Kidney tubule cell (primary cell): ENCODE measurements at places on chromosomes 1 and 21.
A peak's percentile ranks its signal among the peaks of the same experiment; 100 is the strongest.

DNA sequence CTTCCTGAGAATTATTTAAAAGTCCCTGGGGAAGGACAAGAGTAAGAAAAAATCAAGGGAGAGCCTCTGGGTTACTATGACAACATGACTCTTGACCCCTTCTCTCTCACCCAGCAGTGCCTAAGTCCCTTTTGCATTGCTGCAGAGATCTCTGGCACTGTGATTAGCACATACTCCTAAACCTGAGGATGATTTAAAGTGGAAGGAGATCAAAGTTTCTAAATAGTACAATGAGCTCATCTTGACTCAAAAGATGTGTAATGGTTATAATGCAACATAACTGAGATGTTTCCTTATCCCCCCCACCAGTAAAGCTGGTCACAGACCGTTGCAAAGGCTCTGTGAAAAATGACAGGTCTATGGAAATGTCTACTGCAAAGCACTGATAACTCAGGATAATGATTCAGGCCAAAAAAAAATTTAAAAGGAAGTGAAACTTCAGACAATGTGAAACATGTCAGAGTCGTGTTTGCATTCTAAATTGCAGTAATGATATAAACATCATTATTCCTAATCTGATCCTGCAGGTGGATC is 519.2 kb downstream of the KIF26B start:
- DNase-seq: peak; percentile 68

DNA sequence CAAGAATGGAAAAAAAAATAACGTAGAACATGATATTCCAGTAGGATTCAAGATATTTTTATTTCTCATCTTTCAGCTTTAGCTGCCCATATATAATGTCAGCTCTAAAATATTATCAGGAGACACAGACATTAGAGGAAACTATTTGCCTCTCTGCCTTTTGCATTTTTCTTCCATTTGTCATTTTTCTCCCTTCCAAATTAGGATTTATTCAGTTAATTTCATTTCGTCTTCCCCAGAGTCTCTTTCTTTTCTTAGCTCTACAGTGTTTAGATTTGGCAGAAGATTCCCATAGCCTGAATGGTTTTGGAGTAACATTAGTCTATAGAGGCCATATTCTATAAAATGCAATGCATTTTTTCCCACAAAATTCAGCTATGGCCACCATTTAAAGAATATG is 5.1 kb upstream of the ENAH start:
- no peak for DNase-seq

GRCh38 chr1:245715970-245716369 is 561.2 kb downstream of the KIF26B start:
- peak; percentile 97 for DNase-seq

- no peak for DNase-seq
Measured at GRCh38 chr1:61052395-61053225, 29.8 kb upstream of the NFIA start.

DNA sequence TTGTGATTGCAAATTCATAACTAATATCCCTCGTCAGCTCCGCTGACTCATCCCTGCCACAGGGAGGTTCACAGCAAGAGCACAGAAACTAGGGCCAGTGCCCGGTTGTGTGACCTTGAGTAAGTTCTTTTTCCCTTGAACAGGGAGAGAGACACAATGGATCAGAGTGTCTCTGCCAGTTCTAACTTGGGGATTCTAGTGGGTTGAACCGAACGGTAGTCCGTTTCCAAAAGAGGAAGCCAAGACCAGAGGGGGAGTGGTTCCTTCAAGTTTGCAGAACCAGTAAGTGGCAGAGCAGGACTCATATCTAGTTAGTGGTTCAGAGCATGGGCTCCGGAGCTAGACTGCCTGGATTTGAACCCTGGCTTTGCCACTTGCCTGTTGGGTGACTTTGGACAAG is 4.9 kb upstream of the SHISA4 start:
- DNase-seq: peak; percentile 35

GRCh38 chr1:208420696-208421095 is 176.5 kb upstream of the PLXNA2 start:
- no peak for DNase-seq

GRCh38 chr1:25037174-25038074 is 107.3 kb upstream of the RUNX3 start:
- peak; percentile 37 for DNase-seq

GRCh38 chr1:210978974-210979354 is 155.0 kb downstream of the KCNH1 start:
- DNase-seq: no peak

- DNase-seq: peak; percentile 53
Measured at GRCh38 chr1:178189814-178190213, 95.9 kb downstream of the RASAL2 start.

DNA sequence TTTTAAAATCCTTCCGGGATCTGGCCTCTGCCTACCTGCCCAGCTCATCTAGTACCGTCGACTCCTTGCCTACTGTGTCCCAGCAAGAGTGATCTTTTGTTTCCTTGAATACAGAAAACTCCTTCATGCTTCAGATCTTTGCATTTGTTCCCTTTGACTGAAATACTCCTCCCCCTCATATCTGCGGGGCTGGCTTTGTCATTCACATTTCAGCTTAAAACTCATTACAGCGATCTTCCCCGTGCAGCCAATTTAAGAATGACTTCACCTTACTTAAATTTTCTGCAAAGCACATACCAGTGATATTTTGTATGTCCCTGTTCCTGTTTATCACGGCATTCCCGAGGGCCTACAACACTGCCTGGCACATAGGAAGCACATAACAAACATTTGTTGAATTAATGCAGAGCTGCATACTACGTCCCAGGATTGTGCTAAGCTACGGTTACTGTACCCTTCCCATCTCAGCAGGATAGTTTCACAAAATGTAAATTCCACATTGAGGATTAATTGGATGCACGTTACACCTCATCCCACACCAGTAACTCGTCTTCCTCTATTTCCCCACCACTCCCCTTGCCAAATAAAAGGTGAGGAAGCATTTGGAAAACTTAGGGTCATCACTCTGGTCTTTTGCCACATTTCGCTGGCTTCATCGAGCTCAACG is 837 bp upstream of the DESI2 start:
- peak; percentile 29 for DNase-seq

GRCh38 chr1:225257081-225257480 is 170.8 kb downstream of the LBR start:
- DNase-seq: no peak

DNA sequence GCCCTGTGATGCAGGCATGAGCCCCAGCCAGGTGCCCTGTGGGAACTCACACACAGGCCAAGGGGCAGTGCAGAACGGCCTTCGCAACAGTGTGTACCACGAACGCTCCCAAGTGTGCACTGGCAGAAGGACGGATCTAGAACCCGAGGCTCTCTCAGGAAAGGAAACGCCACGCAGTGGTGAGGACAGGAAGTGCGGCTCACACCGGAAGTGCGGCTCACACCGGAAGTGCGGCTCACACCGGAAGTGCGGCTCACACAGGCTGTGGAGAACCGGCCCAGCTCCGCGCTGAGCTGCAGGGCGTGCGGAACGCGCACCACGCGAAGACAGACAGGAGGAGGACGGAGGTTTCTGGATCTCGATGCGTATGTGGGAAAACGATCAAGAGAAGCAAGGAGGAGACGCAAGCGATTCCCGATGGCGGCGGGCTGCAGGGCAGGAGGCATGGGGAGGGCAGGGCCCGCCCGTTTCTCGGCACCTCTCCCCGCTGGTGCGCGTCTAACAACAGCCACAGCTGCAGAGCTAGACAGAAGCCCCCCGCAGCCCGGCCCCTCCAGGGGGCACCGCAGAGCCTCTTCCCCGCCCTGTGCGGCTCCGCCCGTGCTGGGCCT is 35.9 kb upstream of the TMEM52 start:
- DNase-seq: no peak

- no peak for DNase-seq
Measured at GRCh38 chr21:35414507-35415139, 365.5 kb upstream of the RUNX1 start.

DNA sequence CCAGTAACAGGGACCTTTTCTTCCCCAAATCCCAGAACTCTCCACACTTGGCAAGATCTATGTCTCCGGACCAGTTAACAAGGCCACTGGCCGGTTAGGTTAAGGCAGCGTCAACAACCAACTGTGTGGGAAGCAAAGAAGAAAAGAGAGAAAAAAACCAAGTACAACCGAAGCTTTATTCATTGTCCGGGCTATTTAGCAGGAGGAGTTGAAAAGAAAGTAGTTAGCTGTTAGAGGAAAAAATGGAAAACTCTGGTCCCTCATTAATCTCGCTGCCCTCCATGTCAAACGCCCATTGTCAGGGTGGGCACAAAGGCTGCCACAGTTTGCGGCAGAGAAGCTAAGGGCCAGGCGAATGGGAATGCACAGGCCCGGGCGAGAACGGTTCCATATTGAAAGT is 49.3 kb upstream of the GRIK3 start:
- DNase-seq: no peak

DNA sequence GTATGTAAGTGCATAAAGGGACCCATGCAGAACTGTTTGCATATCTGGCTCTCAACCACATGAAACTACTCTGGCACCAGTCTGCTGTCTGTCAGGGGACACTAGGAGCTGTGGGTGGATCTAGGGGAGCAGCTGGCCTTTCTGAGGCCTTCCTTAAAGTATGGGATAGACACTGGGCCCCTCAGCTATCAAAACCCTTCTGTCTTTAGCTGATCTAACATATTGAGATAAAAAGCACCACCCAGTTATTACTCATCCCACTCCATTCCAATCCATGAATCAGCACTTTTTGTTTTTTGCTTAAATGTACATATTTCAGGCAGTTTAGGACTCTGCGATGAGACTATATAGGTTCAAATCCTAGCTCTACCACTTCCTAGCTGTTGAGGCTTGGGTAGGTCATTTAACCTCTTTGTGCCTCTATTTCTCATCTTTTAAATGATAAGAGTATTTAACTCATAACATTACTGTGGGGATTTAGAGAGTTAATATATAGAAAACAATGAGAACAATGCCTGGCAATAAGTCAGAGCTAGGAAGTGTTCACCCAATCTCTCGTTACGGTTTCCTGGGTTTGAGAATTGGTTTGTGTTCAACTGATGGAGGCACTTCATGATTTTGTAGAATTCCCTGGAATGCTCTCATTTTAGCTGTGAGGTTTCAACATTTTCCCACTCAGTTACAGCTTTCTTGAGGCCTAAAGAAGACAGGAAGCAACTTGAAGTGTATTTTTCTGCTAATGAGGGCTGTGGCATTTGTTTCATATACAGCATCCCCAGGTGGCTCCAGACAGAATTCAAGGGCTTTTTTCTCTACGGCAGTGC is 68.9 kb downstream of the LRIG2 start:
- DNase-seq: peak; percentile 22

GRCh38 chr1:200181861-200182260 is 154.4 kb downstream of the NR5A2 start:
- no peak for DNase-seq

DNA sequence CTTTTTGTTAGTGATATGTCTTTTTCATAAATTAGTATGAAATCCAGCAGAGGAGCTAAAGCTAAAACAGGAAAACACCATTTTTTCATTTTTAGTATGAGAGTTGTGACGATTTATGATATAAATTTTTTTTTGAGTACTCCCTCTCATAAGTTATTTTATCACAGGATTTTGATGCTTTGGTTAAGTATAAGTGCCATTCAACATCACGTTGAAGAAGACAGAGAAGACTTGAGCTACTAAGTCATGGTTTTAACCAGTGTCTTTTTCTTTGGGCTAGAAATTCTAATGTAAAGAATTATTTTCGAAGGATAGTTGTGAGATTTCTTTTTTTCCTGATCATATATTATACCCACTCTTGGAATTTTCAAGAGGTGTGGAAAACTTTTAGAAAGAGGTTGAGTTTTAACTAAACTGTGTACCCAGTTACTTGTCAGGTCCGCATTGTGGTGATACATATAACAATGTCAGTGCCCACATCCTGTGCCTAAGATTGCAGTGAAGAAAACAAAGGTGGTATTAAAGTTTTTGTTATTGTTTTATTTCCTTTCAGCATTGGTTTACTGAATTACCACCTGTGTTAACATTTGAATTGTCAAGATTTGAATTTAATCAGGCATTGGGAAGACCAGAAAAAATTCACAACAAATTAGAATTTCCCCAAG is 93.8 kb downstream of the USP25 start:
- DNase-seq: no peak

DNA sequence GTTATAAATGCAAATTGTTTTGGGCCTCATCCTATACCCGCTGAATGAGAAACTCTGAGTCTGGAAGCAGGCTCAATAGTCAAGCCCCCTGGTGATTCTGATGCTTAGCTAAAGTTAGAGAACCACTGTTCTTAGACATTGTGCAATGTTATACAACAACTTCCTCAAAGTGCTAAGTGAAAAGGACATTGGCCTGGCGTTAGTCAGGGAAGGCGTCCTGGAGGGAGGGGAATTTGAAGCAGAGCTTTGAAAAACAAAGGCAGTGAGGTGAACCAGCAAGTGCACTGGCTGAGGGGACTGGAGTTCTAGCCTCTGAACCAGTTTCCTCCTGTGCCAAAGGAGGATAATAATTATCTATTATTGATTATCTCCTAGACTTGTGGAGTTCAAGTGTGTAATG is 5.1 kb downstream of the CD1D start:
- no peak for DNase-seq

GRCh38 chr1:102661481-102661880 is 446.8 kb downstream of the COL11A1 start:
- no peak for DNase-seq

DNA sequence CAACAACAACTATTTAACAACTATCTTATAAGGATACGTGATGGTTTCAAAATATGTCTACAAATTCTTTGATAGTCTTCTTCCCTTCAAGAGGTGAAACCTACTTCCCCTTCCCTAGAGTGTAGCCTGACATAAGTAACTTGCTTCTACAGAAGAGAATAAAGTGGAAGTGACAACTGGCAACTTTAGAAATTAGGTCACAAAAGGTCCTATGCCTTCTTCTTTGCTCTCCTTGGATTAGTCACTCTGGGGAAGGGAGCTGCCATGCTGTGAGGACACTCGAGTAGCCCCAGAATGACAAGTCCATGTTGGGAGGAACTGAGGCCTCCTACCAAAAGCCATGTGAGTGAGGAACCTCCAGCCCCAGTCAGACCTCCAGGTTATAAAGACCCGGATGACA is 19.2 kb downstream of the EFCAB14 start:
- no peak for DNase-seq
